Dermis microvascular lymphatic vessel endothelial cell (primary cell): ENCODE measurements at places on chromosomes 12 and 14. TPM values are rescaled to one million over a fixed set of nuclear protein-coding genes. Genes with fewer than 3 reads are reported as not detected.

DNA sequence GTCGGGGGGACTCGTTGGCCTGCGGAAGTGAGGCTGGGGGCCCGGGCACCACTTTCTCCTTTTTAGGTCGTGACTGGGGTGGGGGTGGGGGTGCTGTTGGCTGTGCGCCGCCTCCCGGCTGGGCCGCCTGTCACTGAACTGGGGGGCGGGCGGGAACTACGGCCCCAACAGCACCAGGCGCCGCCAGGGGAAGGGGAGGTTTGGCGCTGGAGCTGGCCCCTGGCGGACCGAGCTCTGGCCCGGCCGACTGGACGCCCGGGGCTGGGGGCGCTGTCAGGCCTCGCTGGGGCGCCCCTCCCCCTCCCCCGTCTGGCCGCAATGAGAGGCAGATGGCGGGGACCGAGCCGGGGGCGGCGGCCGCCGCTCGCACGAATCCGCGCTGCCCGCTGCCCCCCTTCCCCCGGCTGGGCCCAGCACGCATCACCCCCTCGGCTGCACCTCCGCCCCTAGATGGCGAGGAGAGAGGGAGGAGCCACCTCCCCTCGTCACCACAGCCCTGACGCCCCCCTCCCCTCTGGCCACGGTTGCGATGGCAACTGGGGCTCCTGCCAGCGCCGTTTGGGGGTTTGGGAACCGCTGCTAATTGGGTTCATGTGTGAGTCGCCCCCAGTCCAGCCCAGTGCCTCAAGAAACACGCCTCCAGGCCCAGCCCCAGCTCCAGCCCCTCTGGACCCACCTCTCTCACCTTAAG lies 723 bp downstream of the NFATC4 start:
- peak; percentile 37 for DNase-seq

The ARID2 gene
- total RNA-seq = 10.8 and 17.3 TPM in 2 replicates

The SLC2A14 gene
- total RNA-seq = under 0.01 TPM in 2 replicates

- no peak for DNase-seq
Observed at GRCh38 chr12:26872625-26873024, 39.6 kb upstream of the ITPR2 start.
